Germinal center (tissue), 1 donor: ENCODE measurements at places on chromosomes 1 and 21.

DNA sequence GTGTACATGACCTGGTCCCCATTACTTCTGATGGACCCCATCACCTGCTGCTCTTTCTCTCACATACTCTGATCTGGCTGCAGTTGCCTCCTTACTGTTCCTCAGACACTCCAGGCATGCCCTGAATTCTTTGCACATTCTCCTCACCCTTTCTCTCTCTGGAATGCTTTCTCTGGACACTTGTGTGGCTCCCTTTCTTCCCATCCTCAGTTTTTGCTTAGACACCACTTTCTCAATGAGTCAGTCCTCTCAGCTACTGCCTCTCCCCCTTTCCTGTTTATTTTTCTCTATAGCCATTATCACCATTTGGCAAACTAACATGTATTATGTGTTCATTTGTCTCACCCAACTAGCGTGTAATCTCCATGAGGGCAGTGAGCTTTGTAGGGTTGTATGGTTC lies 28.1 kb downstream of the PLXNA2 start:
- no peak for DNase-seq

- no peak for DNase-seq
Measured at GRCh38 chr1:9106286-9106685, 22.6 kb downstream of the GPR157 start.

GRCh38 chr1:1623631-1624442 lies 8.1 kb upstream of the MMP23B start:
- no peak for DNase-seq

DNA sequence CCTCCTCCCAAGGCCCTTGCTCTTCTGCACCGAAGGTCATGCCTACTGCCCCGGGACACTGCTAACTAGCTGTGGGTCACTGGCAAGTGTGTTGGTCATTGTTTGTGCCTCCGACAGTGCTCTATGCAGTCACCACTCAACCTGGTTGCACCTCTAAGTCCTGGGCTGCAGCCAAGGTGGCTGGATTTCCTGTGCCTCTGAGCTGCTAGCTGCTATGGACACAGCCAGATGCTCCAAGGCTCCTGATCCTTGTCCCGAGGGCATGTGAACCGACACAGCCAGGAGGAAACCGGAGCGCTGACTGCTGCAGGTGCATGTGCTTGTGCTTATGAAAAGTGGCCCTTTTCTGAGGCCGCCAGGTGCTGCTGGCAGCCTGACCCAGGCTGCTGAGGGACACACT lies 14.7 kb upstream of the SPOCD1 start:
- DNase-seq, result no peak

GRCh38 chr1:22975694-22976093 lies 3.0 kb upstream of the LACTBL1 start:
- DNase-seq, result no peak

DNA sequence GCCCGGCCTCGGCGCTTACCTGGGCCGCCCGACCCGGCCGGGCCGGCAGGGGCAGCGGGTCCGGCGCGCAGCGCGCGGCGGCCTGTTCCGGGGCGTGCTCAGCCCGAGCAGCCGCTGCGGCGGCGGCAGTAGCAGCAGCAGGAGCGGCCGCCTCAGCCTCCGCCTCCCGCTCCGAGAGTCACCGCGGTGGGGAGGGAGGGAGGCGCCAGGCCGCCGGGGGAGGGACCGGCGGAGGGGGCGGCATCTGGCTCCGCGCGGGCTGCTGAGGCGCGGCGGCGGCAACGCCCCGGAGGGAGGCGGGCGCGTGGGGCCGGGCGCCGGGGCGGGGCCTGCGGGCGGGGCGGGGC lies at the start of gene CTNNBIP1:
CTNNBIP1 (minus strand) TSS at position 194 of the 347 bp plus-strand sequence. CDS start 38,205 bp downstream, outside the sequence.
- DNase-seq, result no peak

- no peak for DNase-seq
Measured at GRCh38 chr1:115746021-115746690, 22.4 kb downstream of the CASQ2 start.

GRCh38 chr21:42102991-42103390 lies 31.9 kb downstream of the UMODL1 start:
- no peak for DNase-seq

DNA sequence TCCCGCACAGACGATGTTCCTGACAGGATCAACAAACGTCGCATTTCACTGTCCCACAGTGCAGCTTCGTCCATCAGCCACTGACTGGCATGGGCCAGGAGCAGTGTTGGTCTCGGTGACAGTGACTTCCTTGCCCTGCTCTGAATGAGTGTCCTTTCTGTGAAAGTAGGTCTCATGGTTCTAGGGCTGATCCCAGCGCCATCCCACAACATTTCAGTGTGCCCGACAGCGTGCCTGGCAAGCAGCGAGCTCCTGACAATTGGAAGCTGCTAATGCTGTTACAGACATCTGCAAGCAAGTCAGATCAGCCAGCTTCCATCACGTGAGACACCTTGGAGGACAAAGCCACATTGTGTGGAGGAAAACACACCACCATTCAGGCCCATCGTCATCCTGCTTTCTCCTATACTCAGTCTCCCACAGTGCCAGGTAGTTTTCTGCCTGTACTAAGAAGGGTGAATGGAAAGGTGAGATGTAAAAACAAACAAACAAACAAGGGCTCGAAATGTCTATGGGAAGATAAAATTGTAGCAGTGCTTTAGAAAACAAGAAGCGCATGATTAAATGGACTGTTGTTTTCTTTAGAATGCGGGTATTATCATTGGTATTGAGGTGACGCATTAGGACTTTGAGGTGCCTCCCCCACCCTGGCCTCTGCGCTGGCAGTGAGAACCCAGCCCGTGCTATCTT lies 21.9 kb downstream of the ERRFI1 start:
- DNase-seq, result no peak
